ENCODE measurements at places on chromosomes 2 and 18.
A peak's percentile ranks its signal among the peaks of the same experiment; 100 is the strongest.

DNA sequence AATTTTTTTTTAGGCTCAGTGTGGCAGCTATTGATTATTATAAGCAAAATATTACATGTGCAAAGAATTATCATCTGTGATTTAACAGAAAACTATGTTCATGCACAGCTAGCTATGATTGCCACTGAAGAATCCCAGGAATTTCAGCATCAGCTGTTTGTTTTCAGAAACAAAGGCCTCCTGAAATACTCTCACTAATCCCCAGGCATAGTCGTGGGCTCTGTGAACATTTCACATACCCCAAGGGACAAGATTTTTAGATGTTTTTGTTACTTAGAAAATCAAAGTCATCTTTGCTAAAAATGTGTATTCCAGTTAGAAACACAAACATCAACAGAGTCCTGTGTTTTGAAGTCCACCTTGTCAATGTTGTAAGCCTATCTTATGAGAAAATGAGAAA, 156.1 kb downstream of the MYO1B start:
- DNase-seq: no peak

DNA sequence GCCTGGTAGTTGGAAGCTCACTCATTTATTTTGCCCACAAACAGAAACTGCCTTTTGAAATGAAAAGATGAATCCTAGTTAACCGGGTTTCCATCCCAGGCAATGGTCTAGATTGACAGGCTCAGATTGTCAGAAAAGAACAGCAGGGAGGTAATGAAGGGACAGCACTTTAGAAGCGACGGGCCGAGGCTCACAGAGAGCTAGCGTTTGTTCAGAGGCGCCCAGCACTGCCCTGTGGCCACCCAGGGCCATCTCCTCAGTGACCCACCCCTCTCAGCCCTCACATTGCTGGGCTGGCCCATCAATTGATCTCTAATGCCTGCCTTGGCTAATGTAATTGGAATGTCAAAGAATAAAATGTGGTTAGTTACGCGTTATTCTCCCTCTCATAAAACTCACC, 304.8 kb downstream of the CDCA7 start:
- DNase-seq: no peak

DNA sequence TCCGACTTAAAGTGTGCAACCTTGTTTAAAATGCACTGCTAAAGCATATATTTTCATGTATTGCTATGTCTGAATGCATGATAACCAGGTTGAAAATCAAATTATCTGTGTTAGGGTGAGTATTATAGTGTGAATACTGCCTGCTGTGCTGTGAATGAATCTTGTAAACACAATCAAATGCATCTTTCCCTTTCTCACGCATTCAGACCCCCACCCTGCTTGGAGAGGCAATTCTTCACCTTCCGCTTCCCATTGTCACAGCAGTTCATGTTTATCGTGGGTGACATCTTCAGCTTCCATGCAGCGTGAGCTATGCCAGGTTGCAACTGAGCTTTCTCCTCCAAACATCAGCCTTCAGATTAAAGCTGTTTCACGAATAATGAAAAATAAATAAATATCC, 418.0 kb downstream of the MEIS1 start:
- DNase-seq: no peak

DNA sequence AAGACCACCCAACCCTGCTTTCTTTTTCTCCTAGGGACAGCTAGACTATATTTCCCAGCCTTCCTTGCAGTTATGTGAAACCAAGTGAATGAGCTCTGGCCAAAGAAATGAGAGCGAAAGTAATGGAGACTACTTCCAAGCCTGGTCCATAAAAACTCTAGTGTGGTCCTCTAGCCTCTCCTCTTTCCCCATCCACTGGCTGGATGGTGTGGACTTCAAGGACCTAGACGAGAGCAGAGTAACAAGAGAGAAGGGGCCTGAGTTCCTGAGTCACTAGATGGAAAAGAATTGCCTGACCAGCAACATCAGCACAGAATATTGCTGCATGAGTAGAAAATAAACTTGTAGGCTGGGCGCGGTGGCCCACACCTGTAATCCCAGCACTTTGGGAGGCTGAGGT, 2.9 kb upstream of the TMSB10 start:
- DNase-seq: no peak

DNA sequence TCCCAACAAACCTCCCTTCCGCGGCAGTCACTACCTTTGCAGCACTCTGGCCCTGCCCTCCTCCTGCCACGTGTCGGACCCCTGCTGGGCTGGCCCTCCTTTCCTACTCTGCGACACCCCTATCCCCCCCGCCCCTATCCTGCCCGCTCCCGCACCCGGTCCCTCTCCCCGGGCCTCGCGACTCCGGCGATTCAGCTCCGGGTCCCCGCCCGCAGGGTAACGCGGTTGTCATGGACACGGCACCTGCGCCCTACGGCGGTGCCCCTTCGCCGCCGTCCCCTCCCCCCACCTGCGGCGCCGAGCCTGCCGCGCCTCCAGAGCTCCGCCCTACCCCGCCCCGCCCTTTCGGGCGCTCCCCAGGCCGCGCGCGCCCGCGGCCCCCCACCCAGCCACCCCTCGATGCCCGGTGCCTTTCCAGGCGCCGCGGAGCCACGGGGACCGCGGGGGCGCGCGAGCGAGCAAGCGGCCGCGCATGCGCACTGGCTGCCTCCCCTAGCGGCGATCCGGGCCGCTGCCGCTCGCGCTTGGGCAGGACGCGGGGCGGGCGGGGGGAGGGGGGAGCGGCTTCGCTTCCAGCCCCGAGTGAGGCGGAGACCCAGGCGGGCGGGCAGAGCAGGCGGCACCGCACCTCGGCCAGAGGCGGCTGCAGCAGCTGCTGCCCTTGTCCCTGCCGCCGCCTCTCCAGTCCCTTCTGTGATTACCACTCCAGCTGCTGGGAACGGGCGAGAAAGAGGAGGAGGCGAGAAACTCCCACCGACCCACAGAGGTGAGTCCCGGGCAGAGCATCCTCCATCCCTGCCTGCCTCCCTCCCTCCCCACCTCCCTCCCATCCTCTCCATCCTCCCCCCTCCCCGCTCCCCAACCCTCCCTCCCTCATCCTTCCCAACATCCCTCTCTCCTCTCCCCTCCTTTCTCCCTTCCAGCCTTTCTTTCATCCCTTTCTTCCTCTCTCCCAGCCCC, at the start of gene CTNNA2:
Gene CTNNA2 (plus strand): TSS at position 610 of the 960 bp plus-strand sequence.
- DNase-seq: peak; percentile 7

DNA sequence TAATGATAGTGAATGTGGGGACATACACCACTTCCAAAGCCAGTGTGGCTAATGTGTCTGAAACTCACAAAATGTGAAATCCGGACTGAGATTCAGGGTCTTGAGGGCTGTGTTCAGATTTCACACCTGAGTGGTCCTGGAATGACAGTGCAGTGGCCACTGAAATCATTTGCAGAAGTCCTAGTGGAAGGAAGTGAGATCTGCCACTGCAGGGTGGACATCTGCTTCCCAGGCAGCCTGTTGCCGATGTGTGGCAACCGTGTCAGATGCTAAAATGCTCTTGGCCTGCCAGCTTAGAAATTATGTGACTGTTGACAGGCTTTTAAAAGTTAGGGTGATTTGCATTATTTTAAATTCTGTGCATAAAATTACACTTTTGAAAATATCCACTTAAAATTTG, 77.8 kb upstream of the TMEM200C start:
- no peak for DNase-seq

- DNase-seq: no peak
These were observed 126.6 kb downstream of the CNTNAP5 start for GRCh38 chr2:124151691-124152090.

DNA sequence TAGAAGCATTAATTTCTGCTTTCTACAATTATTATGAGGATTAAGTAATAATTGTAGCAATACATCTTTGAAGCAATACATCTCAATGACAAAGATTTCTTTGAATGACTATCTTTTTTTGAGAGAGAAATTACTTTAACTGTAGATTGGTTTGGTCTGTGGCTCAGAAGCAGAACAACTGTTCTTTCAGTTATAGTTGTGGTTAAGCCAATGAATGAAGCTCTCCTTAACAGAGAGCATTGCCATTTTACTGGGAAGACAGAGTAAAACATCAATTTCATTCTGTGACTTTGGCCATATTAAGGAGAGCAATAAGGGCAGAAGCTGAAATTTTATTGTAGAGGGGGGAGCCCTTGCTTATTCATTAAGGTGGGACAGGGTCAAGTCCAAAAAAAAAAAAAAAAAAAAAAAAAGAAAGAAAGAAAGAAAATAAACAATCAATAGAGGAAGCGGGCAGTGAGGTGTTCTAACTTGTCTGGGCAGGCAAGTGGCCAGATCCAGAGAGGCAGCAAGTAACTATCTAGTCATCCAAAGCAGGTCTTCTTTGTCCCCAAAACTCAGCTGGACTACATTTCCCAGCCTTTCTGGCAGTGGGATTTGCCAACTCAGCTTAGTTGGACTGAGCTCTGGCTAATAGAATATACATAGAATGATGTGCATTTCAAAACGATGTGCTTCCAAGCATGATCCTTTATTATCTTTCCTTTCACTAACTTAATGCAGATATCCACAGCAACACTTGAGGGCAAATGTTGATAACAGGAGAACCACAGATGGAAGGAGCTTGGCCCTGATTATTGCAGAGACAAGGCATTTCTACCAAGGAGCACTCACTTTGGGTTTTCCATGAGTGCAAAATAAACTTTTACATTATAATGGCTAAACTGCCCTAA, 462.7 kb upstream of the CDH20 start:
- DNase-seq: no peak

DNA sequence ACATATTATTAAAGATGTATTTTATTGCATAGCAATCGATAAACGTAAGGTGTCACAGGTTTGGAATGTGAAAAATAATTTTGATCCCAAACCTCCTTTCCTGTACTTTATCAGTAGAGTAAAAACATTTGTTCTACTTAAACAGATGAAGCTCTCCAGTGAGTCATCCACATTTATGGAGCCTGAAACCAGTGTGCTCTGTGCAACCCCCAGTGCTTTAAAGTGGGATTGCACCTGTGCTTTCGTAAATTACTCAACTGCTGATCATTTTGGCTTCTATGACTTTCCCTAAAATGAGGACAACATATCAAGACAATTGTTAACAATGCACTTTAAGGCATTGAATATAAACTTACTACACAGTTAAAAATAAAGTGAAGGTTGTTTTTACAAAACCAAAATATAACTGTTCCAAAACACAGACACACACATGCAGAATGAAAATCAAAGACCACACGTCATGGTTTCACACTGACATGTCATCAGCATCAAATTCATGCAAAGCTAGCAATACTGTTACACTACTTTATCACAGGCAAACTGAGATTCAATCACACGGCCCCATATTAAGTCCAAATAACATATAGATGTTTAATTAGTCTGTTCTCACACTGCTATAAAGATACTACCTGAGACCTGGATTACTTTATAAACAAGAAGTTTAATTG, 9.7 kb downstream of the TMEM18 start:
- DNase-seq: peak; percentile 15

- no peak for DNase-seq
These were observed 26.5 kb upstream of the CREB1 start for GRCh38 chr2:207503234-207503633.

DNA sequence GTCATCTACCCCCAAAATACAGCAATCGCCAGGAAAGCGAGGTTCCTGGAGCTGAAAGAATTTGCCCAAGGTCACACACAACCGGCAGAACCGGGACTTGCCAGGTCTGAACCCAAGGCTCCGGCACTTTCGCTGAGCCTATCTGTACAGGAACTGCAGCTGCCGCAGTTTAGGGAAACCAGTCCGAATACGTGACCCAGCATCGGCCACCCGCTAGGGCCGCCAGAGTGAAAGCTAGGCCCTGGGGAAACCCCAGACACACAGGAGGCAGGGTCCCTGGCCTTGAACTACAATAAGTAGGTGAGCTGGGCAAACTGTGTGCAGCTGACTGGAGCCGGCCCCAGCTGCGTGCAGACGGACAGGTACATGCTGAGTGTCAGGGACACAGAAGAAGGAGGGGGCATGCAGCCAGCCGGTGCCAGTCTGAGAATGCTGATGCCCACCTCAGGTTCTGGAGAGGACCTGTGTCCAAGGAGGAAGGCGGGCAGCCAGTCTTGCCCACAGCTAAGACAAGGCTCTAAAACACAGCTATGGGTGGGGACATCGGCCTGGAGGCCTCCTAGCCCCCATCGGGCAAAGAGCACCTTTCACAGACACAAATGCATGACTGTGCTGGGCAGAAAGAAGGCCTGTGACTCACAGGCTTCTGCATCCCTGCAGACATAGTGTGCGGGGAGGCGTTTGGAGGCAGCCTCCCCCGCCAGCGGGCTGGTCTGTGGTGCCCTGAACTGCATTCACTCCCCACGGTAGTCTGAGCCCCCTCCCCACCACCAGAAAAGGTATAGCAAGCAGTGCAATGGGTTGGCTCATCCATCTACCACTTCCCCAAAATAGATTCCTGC, 107.4 kb upstream of the ID2 start:
- DNase-seq: no peak

DNA sequence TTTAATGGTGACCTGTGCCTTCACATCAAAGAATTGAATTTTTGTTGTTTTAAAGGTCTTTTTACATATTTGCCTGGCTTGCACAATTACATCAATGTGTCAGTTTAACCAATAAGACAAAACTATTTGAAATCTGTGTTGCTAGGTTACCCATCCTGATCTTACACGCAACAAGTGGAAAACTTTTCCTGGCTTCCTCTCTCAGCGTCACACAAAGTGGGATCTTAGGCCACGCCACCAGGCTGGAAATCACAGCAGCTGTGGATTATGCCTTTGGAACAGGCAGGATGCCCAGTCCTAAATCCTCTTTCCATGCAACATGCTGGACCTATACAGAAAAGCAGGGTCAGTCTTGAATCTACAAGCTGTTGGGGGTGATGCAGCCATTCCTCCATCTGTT, 298.2 kb upstream of the HNRNPA3 start:
- no peak for DNase-seq

GRCh38 chr2:103166456-103167324, 404.9 kb downstream of the TMEM182 start:
- DNase-seq: no peak

Data from stimulated activated CD4-positive, alpha-beta T cell treated with anti-CD3 and anti-CD28 coated beads, Interleukin-4, amount 100 ng/mL, for 4 hours (primary cell).